NCI-H526 (cell line): ENCODE measurements at places on chromosomes 7 and 10.

DNA sequence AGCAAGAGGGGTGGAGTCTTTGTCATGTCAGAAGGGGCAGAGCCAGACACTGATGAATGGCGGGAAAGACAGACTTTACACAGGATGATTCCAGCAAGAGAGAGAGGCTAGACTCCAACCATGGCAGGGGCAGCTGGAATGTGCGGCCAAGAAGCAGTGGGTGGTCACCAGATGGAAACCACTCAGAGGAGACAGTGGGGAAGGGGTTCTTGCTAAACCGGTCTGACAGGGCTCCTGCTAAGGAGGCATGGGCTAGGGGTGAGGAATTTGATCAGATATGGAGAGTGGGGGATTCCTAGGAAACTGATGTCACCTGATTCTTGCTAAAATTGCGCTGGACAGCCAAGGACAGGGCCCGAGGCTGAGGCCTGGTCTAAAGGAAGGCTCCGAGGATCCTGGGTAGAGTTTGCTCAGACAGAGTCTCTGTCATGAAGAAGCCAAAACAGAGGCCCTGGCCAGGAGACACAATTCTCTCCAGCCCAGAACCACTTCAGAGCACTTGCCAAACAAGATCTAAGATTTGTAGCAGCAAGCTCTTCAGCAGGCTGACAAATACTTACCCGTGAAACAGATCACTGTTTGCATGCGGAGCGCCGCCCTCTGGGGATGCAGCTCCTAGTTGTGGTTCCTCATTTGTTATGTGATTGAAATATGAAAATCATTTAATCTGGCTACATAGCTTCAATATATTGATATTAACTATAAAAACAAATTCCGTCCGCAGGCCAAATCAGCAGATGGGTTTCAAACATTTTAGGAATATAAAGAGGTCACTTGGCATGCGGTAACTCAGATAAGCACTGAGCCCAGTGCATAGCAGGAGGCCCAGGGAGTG lies 377.0 kb downstream of the TCERG1L start:
- DNase-seq = no peak

DNA sequence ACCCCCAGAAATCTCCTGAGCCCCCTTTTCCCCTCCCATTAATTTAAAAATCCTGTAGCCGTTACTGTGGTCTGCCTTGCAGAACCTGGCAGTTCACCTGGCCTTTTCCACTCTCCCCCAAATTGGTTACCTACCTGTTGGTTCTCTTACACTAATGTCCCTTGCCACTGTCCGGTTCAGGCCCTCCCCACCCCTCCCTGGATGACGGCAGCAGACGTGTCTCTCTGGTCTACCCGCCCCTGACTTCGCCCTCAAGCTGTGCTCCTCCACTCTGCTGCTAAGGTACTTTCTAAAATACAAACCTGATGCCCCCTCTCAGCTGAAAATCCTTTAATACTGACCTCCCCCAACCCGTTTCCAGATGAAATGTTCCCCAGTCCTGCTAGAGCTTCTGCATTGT lies 15.6 kb upstream of the SH3PXD2A start:
- DNase-seq = no peak

DNA sequence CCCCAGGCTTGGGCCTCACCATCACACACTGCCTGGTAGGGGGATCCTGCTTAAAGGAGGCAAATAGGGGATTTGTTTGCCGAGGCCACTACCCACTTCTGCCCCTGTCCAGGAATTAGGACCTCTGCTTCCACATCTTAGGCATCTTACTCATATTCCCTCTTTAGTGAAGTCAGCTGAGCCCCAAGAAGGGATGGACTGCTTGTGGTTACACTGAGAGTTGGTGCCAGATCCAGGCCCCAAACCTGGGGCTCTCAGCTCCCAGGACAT lies 1.6 kb upstream of the GPRIN2 start:
- no peak for DNase-seq

GRCh38 chr10:130932326-130933007 lies 379.1 kb downstream of the TCERG1L start:
- DNase-seq = no peak

DNA sequence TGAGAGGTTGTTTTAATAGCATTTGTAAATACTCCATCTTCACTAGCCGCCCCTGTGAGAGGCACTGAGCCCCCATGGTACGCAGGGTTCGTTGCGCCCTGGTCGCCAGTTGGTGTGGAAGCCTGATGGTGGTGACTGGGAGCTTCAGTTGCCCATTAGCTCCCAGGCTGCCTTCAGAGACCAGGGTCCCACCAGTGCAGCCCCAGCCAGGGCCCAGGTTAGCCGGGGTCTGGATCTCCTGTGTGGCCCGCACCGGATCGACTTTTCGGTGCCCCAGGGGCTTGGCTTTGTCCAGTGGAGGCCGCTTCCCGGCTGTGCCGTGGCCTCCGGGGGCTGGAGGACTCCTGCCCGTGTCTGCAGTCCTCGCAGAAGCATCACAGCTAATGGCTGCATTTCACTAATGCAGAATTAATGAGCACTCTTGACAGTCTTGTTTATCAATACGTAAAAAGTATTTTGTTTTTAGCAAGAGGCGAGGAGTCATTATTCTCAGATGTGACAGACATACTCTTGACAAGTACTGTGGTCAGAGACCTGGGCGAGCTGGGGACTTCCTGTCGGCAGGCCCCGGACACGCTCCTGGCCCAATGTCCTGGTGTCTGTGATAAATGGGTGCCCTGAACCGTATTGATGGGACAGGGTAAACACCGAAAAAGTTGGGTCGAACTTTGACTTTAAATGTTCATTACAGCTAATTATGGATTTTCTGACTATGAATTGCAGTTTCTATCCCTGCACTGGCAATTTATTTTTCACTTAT lies 99.8 kb downstream of the NKX6-2 start:
- DNase-seq = no peak
